ENCODE measurements at places on chromosomes 12 and 14.
A peak's percentile ranks its signal among the peaks of the same experiment; 100 is the strongest.

GRCh38 chr14:103840014-103840413, 7.4 kb downstream of the PPP1R13B start:
- DNase-seq = no peak

DNA sequence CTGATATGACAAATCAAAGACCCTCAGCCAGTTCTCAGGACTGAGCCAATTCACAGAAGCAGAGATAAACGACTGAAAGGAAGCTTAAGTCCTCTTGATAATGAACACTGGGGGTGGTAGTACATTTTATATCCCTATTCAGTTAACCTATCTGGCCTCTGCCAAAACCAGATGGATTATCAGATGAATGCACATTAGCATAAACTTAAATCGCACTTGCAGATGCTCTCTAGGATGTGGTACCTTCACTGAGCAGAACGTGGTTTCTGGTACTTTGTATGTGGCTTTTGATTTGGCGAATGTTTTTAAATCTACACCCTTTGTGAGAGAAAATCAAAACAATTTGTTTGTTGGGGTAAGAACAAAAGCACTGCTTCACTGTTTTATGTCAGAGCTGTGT, 21.1 kb upstream of the TAS2R14 start:
- no peak for DNase-seq

DNA sequence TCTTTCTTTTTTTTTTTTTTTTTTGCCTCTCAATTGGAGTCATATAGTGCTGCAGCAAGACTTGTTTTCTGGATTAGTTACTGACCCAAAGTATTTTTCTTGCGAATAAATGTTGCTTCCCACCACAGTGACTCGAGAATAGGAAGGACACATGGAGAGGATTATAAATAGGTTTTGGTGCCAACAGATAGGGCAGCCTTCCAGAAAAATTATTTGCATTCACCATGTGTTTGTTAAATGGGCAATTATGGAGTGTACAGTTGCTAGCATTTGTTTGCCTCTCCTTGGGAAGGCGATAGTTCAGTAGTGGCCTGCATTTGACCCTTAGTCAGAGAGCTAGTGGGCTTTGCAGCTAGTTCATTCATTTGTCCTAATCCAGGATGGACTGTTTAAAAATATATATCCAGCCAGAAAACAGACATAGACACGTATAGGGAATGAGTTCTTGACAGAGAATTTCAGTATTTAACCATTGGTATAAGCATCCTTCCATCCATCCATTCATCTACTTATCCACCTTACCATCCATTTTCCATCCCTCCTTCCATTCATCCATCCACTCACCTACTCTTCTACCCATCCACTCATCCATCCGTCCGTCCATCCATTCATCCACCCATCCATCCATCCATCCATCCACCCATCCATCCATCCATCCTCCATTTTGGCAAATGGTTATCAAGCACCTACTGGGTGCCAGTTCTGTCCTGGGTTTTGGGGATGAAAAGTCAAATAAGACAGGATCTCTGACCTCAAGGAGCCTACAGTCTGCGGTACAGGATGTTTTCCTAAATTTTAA, 67.5 kb downstream of the CHST11 start:
- no peak for DNase-seq

DNA sequence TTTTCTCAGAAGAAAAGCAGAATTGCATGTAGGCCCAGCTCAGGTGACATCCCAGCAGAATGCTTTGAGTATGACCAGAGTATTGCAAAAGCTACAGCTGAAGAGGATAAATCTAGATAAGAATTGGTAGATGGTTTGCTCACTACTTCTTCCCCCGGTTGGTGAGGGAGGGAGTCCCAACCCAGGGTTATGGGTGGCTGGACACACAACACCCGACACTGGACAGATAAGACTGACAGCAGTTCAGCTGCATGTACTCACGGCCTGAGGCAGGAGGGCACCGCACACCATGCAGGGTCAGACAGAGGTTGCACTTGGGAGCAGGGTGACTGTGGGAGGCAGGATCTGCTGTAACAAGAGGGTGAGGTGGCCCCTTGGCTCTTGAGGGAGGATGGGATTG, 1.7 kb upstream of the CLEC4C start:
- no peak for DNase-seq

DNA sequence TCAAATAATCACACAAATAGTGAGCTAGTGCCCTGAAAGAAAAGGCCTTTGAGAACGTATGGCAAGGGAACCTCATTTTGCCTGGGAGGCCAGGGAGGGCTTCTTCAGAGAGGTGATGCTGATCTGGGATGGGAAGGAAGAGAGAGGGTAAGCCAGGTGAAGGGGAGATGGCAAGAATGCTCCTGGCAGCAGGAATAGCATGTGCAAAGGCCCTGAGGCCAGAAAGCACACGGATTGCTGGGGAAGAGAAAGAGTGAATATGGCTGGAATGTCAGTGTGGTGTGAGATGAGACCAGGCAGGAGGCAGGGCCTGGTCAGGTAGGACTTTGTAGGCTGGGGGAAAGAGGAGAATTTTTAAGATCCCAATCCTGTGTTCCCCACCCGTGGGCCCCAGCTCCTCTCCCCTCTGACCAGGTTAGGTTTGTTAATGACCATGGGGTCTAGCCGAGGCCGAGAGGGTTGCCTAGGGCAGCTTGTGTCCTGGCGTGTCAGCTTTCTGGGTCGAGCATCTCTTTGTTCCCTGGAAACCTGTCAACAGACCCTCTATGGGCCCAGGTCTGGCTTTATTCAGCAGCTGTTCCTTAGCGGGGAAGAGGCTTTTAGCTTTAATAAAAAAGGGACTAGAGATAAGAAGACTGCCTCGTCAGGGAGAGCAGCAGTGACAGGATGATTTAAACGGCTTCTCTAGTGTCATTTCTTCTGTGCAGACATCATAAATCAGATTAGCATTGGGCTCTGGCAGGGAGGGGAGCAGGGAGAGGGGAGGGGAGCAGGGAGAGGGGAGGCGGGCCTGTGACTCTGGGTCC, 123.4 kb downstream of the ADCK1 start:
- peak; percentile 41 for DNase-seq

DNA sequence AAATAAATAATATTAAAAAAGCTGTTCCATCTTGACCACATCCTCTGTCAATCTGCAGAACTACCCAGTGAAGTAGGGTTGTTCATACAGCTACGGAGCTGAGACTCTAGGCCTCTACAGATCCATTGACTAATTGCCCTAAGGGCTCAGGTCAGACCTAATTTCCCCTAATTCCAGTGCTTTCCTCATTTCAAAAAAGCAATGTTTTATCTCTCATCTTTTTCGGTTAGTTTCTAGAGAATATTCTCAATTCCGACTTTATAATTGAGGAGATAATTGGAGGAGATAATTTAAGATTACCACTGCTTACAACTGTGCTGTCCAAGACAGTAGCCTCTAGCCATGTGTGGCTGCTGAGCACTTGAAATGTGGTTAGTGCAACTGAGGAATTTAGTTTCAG, 167.1 kb downstream of the KIF21A start:
- DNase-seq = no peak

DNA sequence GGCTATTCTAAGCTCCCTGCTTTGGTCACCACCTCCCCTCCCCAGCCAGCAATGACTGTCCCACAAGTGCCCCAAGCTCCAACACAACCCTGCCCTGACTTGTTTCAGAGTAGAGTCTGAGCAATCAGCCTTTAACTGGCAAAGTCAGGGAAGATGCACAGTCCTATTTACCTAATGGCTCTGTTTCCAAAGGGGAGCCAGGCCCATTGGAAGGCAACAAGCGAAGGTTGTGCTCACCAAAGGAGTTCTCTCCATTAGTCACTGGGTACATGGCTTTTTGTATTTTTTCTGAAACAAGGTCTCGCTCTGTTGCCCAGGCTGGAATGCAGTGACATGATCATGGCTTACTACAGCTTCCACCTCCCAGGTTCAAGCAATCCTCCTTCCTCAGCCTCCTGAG, 267.1 kb upstream of the CRY1 start:
- DNase-seq = no peak

GRCh38 chr12:26853303-26854030, 20.5 kb upstream of the ITPR2 start:
- DNase-seq = peak; percentile 29

DNA sequence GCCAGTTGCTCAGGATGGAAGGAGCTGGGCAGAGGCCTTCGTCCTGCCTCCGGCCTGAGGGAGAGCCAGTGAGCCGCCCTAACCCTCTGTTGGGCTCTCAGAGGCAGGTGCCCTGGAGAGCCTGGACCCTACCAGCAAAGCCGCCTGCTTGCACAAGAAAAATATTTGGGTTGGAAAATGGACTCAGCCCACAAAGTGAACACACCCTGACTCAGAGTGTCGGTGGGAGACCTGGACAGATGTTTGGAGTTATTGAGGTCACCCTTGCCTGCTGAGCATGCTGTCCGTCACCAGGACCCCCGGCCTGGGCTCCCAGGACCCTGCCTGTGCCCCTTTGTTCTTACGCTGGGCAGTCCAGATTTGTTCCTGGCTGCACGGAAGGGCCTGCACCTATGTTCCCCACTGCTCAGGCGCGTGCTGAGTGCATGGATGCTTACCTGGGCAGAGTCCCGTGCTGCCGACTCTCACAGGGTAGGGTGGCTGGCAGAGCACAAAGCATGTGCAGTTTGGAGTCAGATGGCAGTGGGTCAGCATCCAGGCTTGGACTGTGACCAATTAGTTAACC, 22.4 kb downstream of the FAM181A start:
- DNase-seq = no peak

DNA sequence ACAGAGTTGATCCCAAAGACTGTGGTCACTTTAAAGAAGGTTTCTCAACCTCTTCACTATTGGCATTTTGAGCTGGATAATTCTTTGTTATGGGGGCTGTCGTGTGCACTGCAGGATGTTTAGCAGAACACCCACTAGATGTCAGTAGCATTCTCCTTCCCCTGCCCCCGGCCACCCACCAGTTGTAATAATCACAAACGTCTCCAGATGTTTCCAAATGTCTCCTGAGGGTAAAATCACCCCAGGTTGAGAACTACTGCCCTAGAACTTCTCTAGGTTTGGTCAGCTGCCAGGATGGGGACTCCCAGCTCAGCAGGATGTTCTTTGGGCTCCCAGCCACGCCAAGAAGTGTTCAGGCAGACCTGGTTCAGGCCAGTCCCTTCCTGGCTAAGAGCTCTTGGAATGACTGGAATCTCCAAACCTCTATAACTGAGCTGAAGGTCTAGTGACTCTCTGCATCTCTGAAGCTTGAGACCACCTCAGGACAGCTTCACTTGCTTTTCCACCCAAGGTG, 12.5 kb upstream of the AJUBA start:
- peak; percentile 64 for DNase-seq

- DNase-seq = no peak
Observed at GRCh38 chr12:16272222-16272621, 5.3 kb downstream of the SLC15A5 start.

GRCh38 chr12:5364036-5364770, 67.7 kb upstream of the NTF3 start:
- no peak for DNase-seq

GRCh38 chr14:30272848-30273832, 285.8 kb upstream of the G2E3 start:
- DNase-seq = no peak

DNA sequence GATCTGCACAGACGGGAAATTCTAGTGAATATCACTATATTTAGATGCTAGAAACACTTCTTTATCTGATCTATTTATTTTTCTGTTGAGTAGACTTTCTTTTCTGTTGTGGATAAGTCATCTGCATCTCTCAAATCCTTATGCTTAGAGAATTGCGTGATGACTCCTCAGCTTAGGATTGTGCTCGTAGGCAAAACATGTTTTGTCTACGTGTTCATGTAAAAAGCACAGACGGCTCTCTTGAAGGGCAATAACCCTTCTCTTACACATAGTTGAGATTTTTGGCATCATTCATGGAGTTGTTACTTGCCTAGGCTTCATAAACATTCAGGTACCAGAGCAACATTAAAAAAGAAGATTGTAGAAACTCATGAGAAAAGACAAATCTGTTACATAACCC, 18.6 kb downstream of the PPFIBP1 start:
- DNase-seq = no peak

DNA sequence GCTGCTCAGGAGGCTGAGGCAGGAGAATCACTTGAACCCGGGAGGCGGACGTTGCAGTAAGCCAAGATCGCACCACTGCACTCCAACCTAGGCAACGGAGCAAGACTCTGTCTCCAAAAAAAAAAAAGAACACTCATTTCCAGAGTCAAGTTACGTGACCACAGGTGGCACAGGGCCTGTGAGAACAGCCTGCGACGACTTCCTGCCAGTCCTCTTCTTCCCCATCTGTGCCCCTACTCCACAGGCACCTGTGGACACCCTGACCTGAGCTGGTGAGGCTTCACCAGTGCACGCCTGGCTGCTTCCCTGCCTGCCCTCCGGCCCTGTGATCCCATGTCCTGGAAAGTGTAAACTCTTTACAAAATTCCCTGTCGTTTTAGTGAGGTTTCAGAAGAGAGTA, 77.7 kb downstream of the PPP2R5C start:
- no peak for DNase-seq

GRCh38 chr14:97380539-97380941, 583.4 kb downstream of the VRK1 start:
- DNase-seq = no peak

DNA sequence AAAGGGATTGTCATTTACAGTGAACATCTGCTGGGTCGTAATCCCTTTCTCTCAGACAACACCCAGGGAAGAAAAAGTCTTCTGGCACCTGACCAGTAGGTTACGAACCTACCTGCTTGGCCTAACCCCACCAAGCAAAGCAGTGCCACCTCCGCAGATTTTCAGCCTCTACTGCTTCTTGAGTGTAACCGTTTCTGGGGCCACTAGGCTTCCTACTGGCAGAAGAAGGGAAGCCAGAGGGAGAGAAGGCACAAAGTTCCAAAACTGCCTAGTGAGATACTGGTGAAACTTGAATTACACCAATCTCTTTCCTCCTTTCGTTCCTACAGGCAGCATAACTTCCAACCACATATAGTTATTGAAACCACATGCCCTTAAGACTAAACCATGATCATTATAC, 383.6 kb downstream of the BCAT1 start:
- DNase-seq = no peak

DNA sequence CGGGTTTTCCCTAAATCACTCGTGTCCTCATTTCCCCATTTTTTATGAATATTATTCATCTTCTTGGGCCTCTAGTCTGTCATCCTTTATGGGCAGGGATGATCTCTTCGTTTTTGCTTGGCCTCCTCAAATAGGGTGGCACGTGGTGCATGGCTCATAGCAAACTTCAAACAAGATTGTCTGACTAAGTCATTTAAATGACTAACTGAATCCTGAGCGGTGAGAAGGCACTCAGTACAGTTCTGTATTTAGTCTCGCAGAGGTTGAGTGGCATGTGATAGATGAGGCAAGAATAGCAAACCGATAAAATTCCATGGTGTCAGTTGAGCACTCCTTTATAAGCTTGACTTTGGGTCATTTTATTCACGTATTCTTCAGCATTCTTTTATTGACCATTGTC, 5.7 kb upstream of the JDP2 start:
- no peak for DNase-seq

Measured in right kidney (tissue), 9 donors.